ENCODE measurements at places on chromosomes 13 and 19.

DNA sequence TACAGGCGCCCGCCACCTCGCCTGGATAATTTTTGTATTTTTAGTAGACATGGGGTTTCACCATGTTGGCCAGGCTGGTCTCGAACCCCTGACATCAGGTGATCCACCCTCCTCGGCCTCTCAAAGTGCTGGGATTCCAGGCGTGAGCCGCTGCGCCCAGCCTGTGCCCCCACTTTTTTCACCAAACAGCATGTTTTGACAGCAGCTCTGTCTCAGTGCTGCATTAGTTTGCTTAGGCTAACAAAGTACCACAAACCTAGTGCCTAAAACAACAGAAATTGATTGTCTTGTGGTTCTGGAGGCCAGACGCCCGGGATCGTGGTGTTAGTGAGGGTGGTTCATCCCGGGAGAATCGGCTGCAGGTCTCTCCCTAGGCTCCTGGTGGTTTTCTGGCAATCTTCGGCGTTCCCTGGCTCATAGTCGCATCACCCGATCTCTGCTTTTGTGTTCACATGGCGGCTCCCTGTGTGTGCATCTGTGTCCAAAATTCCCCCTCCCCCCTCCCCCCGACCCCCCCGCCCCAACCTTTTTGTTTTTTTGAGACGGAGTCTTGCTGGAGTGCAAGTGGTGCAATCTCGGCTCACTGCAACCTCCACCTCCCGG, 30.0 kb downstream of the MYH14 start:
- DNase-seq = no peak

- no peak for DNase-seq
Observed at GRCh38 chr13:53379485-53379884, 350.9 kb downstream of the OLFM4 start.

DNA sequence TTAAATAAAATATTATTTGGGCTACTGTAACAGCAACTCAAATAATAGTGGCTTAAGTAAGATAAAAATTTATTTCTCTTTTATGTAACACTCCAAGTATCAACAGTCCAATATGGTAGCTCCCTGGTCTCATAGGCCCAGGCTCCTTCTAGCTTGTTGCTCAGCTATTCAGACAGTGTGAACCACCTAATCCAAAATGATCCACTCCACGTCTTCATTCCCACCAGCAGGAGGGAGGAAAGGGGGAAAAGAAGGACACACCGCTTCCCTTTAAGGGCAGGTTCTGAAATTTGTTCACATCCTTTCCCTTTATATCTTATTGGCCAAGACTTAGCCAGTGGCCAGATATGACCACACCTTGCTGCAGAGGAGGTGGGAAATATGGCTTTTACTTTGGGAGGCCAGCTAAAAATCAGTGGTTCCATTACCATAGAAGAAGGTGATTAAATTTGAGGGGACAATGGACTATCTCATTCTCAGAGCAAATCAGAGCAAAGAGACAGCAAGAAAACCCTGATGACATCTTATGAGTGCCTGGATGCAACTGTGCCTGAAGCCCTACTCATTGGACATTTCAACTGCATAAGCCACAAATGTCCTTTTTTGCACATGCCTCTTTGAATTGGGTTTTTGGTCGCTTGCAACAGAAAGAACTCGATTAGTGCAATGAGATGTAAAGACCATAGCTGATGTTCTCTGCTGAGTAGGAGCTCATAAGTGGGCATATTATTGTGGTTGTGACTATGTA, 7.0 kb upstream of the EPOR start:
- no peak for DNase-seq

- no peak for DNase-seq
Observed at GRCh38 chr19:35142606-35143230, 337 bp upstream of the FXYD7 start.

DNA sequence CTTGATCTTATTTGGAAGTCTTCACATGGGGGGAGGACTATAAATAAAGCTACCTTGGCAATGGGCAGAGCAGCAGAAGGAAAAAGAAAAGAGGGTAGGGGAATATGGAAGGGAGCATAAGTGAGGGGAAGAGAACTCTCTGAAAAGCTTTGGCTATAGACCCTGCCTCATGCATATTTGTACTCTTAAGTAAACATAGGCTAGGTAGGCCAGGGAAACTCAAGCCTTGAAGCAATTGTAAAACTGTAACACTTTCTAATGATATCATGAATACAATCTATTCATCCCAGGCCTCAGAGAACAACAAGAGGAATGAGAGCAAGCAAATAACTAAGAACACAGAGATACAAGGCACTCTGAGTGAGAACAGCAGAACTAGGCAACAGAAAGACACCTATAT, 20.4 kb downstream of the MYCBP2 start:
- DNase-seq = no peak

- no peak for DNase-seq
Observed at GRCh38 chr19:4500841-4501591, 17.3 kb downstream of the PLIN4 start.

DNA sequence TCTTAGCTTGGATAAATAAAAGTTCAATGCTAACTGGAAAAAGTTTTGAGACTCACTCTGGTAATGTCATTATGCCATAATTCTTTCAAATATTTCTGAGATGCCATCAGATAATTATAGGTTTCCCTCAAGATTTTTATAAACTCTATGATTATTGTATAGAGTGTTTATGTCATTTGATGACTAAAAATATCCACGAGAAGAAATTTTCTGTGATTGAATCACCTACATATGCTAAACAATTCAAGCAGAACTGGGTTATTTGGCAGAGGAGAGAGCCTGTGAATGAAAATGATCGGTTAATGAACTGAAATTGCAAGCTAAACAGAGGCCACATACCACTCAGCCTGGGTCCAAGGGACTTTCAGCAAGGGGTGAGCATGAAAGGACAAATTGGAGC, 92.6 kb upstream of the TSC22D1 start:
- DNase-seq = no peak

DNA sequence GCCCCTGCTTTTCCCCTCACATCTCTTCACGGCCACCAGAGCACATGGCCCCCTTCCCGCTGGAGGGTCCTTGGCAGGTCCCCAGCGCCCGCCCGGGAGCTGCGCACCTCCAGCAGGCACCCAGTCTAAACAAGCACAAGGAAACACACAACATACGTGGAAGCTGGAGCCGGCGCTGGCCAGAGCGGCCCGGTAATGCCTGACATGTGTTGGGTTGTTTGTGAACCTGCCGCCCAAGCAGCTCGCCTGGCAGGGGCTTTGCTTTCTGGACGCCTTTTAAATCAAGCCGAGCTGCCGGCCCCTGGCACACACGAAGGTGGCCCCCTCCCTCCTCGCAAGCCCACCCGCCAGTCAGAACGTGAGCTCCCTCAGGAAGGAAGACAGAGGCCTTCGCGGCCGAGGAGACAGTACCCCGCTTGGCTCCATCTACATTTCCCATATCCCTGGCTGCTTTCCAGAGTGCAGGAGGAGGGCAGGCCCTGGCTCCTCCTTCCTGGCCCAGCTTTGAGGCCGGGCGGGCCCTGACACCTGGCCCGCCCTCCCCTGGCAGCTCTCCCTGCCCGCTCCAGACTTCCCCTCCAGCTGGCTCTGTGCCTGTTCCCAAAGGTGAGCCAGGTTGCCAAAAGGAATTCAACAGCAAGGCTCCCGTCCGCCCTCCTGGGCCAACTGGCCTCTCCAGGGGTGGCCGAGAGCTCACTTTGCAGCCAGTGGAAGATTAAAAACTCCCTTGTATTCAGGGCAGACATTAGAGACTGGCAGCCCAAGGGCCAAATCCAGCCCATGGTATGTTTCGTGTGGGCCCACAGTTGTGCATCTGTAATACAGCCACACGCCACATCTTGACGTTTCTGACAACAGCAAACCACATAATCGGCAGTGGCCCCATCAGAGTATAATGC, 28.7 kb downstream of the COMP start:
- no peak for DNase-seq

- DNase-seq = no peak
Observed at GRCh38 chr19:588741-589692, 664 bp upstream of the HCN2 start.

- no peak for DNase-seq
Observed at GRCh38 chr19:39532233-39533002, at the start of gene EID2B. TSS of gene EID2B (minus strand) at chr19:39532852. CDS start at chr19:39532802, 50 bp downstream.

- no peak for DNase-seq
Observed at GRCh38 chr13:99071666-99072065, 93.8 kb upstream of the DOCK9 start.

DNA sequence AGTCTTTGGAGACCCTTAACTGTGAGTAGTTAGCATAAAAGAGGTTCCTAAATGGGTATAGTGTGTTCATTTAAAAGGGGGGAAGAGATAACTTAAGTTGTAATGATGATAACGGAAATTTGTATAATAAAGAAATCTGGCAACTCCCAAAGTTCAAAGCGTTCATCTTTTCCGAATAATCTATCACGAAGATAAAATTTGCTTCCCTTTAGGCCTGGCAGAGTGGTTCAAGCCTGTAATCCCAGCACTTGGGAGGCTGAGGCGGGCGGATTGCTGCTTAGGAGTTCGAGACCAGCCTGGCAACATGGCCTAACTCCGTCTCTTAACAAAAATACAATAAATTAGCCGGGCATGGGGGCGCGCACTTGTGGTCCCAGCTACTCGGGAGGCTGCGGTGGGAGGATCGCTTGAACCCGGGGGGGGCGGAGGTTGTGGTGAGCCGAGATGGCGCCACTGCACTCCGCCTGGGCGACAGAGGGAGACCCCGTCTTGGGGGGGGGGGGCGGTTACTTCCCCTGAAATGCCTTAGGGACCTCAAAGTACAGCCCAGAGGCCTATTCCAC, 934 bp downstream of the N4BP2L2 start:
- no peak for DNase-seq

DNA sequence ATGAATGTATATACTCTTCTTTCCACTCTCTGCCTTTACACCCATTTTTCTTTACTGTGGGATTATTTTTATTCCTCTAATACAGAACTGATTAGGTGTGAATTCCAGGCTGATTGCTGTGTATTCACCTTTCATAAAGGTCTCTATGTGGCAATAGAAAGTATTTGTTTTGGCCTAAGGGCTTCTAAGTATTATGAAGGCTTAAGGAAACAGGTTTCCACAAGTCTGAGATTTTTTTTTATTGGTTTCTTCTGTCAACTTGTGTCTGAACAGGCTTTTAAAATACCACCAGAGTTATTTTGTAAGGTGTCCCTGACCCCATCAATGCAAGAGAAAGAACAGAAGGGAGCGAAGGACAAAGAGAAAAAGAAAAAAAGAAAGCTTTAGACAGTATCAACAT, 1102.0 kb upstream of the SPRY2 start:
- no peak for DNase-seq

- DNase-seq = no peak
Observed at GRCh38 chr13:95437561-95437960, 115.0 kb upstream of the CLDN10 start.

DNA sequence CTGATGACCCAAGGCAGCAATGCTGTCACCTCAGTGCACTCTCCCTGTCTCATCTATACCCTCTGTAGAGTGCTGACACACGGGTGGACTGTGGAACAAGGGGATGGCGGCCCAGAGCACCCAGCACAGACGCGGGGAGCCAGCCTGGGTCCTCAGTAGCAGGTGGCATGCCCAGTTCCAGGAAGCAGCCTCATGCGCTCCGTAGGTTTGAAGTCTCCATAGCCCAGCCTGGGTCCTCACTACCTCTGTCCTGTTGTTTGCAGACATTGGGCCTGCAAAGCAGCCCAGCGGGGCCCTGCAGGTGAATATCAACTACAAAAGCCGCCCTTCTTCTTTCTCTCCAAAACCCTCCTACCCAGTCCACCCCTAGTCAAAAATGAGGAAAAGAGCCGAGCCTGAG, 5.0 kb upstream of the SLC7A9 start:
- DNase-seq = no peak

GRCh38 chr13:112859128-112859816, 109.7 kb upstream of the MCF2L start:
- DNase-seq = no peak

DNA sequence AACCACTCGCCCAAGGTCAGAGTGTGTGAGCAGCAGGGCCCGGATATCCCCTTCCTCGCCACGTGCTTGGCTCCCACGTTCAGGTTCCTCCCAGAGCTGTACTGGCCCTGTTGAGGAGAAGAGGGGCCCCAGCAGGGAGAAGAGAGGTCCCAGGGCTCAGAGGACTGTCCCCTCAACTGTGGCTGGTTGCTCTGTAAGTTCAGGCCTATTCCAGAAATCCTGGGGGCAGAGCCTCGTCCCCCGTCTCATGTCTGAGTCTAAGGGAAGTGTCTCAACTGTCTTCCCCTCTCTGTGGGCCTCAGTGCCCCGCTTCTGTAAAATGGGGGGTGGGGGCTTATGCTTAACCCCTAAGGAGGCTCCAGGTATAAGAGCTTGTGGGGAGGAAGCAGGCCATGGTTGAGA, 3.9 kb downstream of the PPP5C start:
- DNase-seq = no peak

Data from vagina (tissue), 2 donors.